ENCODE measurements at places on chromosomes 7 and 10.
A peak's percentile ranks its signal among the peaks of the same experiment; 100 is the strongest.

GRCh38 chr7:27100694-27101170 lies 1.8 kb downstream of the HOXA2 start:
- H3K4me1 ChIP-seq = no peaks in the 10 kb centered on the region
- H3K36me3 ChIP-seq = no peaks in the 10 kb centered on the region
- no peak overlapping the region for H3K4me3 ChIP-seq
- no peak overlapping the region for H3K27ac ChIP-seq
- DNase-seq = no peak
- H3K27me3 ChIP-seq = peaks cover 100% of the 10 kb centered on the region

DNA sequence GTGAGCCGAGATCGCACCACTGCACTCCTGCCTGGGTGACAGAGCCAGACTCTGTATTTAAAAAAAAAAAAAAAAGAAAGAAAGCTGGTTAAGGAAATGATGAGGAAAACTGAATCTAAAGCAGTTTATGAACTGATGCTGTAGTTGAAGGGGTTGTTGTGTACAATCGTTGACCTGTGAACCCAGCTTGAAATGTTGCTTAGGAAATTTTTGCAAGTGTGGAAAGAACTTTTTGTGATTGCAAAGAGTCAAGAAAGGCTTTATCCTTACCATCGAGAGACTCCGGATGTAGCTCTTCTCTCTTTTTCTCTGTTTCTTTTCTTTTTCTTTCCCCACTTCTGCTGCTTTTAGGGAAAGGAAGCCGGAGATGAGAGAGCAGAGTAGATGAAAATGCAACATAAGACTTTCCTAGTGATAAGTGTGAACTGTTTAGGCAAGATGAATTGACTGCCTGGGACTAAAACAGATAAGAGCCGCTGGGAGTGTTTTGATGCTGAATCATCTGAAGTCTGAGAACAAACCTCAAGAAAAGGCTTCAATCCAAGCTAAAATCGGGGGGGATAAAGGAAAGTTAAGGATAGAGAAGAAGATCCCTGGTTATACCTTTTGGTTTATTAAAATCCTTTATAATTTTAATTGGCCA lies 69.0 kb downstream of the TAF3 start:
- no peaks in the 10 kb centered on the region for H3K36me3 ChIP-seq
- no peaks in the 10 kb centered on the region for H3K27me3 ChIP-seq
- H3K27ac ChIP-seq = no peak overlapping the region
- no peak overlapping the region for H3K4me3 ChIP-seq
- peak; percentile 67 for DNase-seq

- H3K4me3 ChIP-seq = no peak overlapping the region
- H3K27ac ChIP-seq = no peak overlapping the region
- peaks cover 3% of the 10 kb centered on the region for H3K36me3 ChIP-seq
- DNase-seq = no peak
- H3K4me1 ChIP-seq = peaks cover 4% of the 10 kb centered on the region
- H3K27me3 ChIP-seq = no peaks in the 10 kb centered on the region
Observed at GRCh38 chr10:11218395-11218794, 200.7 kb downstream of the CELF2 start.

- no peak overlapping the region for H3K4me3 ChIP-seq
- H3K4me1 ChIP-seq = peaks cover 9% of the 10 kb centered on the region
- H3K36me3 ChIP-seq = no peaks in the 10 kb centered on the region
- H3K27ac ChIP-seq = no peak overlapping the region
- H3K27me3 ChIP-seq = no peaks in the 10 kb centered on the region
- DNase-seq = no peak
Observed at GRCh38 chr7:51027106-51027934, 244.6 kb upstream of the GRB10 start.

- H3K27me3 ChIP-seq = no peaks in the 10 kb centered on the region
- H3K4me1 ChIP-seq = peaks cover 38% of the 10 kb centered on the region
- DNase-seq = no peak
- H3K27ac ChIP-seq = no peak overlapping the region
Observed at GRCh38 chr10:103783681-103784080, 71.7 kb downstream of the SH3PXD2A start.

GRCh38 chr10:58653139-58653538 lies 140.5 kb downstream of the BICC1 start:
- peak; percentile 69 for DNase-seq
- no peak overlapping the region for H3K4me3 ChIP-seq
- H3K27ac ChIP-seq = no peak overlapping the region
- no peaks in the 10 kb centered on the region for H3K27me3 ChIP-seq

- peaks cover 5% of the 10 kb centered on the region for H3K4me1 ChIP-seq
- H3K4me3 ChIP-seq = no peak overlapping the region
- no peak overlapping the region for H3K27ac ChIP-seq
- no peaks in the 10 kb centered on the region for H3K36me3 ChIP-seq
Observed at GRCh38 chr10:131653140-131653539, 247.7 kb upstream of the PPP2R2D start.

- no peak for DNase-seq
- no peaks in the 10 kb centered on the region for H3K27me3 ChIP-seq
- H3K27ac ChIP-seq = no peak overlapping the region
- H3K4me3 ChIP-seq = no peak overlapping the region
- no peaks in the 10 kb centered on the region for H3K4me1 ChIP-seq
- no peaks in the 10 kb centered on the region for H3K36me3 ChIP-seq
Observed at GRCh38 chr7:142528608-142529408, 220.5 kb upstream of the PRSS1 start.

DNA sequence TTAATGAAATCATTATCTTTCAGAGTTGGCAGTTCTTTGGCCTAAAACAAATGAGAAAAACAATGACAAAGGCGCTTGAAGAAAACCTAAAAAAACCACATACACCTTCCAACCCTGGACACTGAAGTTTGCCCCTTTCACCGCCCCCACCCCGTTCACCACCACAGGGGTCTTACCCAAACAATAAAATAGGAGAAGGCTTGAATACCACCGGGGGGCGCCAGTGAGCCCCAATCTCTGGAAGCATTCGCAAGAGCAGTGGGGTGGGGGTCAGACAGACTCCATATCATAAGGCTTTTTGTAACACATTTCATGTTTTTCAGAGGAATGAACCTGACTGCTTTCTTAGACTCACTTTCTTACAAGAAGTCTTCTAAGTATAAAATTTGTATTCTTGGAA lies 163.6 kb downstream of the PIP4K2A start:
- no peak overlapping the region for H3K27ac ChIP-seq
- H3K4me3 ChIP-seq = no peak overlapping the region
- H3K36me3 ChIP-seq = no peaks in the 10 kb centered on the region
- no peaks in the 10 kb centered on the region for H3K4me1 ChIP-seq

DNA sequence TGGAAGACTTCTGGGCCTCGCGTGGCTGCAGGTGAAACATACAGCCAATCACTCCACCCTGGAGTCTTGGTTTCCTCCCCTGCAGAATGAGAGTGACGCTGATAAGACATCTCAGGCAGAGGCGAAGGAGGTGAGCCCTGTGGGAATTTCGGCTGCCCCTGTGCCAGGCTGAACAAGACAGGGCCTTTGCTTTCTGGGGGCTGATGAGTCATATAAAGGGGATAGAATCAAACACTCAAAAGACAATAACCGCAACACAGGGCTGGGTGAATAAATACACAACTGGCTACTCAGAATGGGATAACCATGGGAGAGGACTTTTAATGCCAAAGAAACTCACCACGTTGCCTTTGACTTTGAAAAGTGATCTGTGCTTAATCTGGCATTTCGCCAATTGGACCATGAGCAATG lies 143.8 kb downstream of the KCNMA1 start:
- H3K27ac ChIP-seq = no peak overlapping the region
- DNase-seq = no peak
- H3K4me1 ChIP-seq = peaks cover 6% of the 10 kb centered on the region

GRCh38 chr10:77004917-77005564 lies 632.6 kb downstream of the KCNMA1 start:
- H3K36me3 ChIP-seq = no peaks in the 10 kb centered on the region
- no peak overlapping the region for H3K27ac ChIP-seq
- peak; percentile 73 for DNase-seq
- no peak overlapping the region for H3K4me3 ChIP-seq
- H3K27me3 ChIP-seq = no peaks in the 10 kb centered on the region

DNA sequence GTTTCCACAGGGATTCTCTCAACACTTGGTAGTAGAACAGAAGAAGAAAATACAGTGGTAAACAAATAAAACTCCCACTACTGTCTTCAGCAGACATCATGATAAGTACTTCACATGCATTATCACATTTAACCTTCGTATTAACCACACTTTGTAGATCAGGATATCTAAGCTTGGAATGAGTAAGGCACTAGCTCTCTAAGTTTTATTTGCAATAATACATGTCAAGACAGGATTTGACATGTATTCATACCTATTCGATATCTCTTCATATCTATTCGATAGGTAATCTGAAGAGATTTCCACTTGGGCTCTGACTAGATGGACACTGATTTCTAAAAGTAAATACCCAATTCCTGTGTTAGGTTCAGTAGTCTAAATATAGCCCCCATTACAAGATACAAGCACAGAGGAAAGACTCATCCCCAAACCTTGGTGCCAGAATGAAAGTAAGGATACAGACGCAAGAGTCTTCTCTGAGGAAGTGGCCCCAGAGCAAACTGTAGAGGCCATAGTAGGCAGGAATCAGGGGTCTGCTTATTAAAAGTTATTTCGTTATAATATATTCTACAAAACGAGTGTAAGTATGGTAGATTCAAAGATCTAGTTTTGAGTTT lies 58.4 kb downstream of the FOXP2 start:
- no peak overlapping the region for H3K27ac ChIP-seq
- H3K4me3 ChIP-seq = no peak overlapping the region
- no peaks in the 10 kb centered on the region for H3K36me3 ChIP-seq
- no peak for DNase-seq

DNA sequence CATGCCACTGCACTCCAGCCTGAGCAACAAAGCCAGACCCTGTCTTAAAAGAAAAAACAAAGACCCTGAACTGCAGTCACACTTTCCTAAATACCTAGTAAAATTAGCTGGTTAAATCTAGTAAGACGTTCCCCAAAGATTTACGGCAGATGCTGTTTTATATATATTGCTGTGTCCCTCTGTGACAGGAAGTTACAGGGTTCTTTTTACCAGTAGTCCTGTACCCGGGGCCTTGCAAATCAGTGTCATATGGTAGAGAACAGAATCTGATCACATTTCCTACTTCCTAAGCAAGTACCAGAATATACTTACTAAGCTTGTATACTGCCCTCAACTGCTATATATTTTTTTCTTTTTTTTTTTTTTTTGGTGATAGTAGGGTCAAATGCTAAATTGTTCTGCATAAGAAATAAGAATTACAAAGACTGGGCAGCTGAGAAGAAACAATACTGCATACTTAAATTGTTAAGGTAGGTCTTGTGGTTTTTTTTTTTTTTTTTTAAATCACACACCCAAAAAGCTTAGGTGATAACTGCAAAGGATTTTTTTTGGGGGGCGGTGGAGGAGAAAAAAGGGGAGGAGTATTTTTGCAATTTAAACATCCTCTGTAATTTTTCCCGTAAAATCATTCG lies 27.3 kb upstream of the KMT2E start:
- no peak overlapping the region for H3K4me3 ChIP-seq
- H3K4me1 ChIP-seq = peaks cover 34% of the 10 kb centered on the region

GRCh38 chr10:119233123-119233820 lies 25.9 kb downstream of the GRK5 start:
- H3K4me3 ChIP-seq = no peak overlapping the region
- H3K4me1 ChIP-seq = peaks cover 19% of the 10 kb centered on the region
- DNase-seq = no peak

DNA sequence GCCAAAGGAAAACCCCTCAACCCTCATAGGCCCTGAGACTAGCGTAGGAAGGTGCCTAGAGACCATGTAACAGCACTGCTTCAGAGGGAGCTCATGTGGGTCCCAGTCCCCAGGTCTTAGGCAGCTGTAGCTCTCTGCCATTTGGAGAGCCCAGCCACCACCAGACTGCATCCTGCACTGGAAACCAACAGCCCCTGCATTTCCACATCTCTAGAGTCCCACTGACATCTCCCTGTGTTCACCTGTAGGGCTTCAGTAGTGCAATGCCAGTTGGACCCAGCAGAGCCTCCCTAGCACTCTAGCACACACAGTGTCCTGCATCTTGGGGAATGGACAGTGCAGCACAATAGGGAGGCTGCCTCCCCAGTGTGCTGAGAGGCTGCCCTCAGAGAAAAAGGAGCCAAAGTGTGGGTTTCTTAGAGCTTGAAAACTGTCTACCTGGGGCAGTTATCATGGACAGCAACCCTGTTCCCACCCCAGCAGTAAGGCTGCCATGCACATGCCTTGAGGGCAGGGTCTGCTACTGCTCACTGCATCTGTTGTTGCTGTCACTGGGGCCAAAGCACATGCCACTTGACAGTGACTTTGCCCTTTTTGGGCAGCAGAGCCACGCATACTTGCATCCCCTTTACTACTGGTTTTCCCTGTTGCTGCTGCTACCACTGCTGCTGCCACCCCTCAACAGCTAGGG lies 46.7 kb upstream of the ANTXRL start:
- H3K4me1 ChIP-seq = no peaks in the 10 kb centered on the region
- no peak for DNase-seq
- H3K36me3 ChIP-seq = no peaks in the 10 kb centered on the region
- no peaks in the 10 kb centered on the region for H3K27me3 ChIP-seq

- H3K27ac ChIP-seq = no peak overlapping the region
- no peaks in the 10 kb centered on the region for H3K36me3 ChIP-seq
- no peak for DNase-seq
Observed at GRCh38 chr10:6995831-6996230, 415.0 kb downstream of the SFMBT2 start.

GRCh38 chr10:112973046-112973445 lies 23.0 kb downstream of the TCF7L2 start:
- no peaks in the 10 kb centered on the region for H3K27me3 ChIP-seq
- no peak for DNase-seq
- no peaks in the 10 kb centered on the region for H3K4me1 ChIP-seq

DNA sequence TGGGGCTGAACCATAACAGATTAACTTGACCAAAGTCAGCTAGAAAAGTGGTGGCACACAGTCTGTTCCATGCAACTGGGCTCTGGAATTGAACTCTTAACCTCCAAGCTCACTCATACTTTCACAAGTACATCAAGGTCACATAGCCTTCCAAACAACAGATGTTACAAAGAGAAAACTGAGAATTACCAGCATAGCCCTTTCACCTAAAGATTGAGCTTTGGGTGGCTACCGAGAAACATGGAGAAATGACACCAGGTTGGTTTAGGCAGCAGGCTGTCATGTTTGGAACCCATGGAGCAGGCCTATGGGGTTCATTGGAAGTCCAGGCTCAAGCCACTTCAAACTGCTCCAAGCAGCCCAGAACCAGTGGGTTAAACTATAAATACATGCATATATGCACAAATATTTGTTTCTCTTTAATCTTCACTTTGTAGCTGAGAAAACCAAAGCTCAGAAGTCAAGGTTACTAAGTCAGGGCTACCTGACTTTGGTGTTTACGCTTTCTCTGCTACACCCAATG lies 59.1 kb downstream of the MALSU1 start:
- no peaks in the 10 kb centered on the region for H3K27me3 ChIP-seq
- H3K27ac ChIP-seq = peak overlapping the region; percentile 70
- no peak for DNase-seq
- H3K36me3 ChIP-seq = no peaks in the 10 kb centered on the region

GRCh38 chr10:106815427-106816043 lies 349.0 kb downstream of the SORCS1 start:
- no peaks in the 10 kb centered on the region for H3K4me1 ChIP-seq
- no peak for DNase-seq
- no peak overlapping the region for H3K27ac ChIP-seq
- no peaks in the 10 kb centered on the region for H3K36me3 ChIP-seq
- H3K4me3 ChIP-seq = no peak overlapping the region

GRCh38 chr7:26398427-26398755 lies 106.7 kb downstream of the SNX10 start:
- H3K4me1 ChIP-seq = peaks cover 6% of the 10 kb centered on the region
- DNase-seq = peak; percentile 68
- peak overlapping the region; percentile 50 for H3K4me3 ChIP-seq
- H3K27me3 ChIP-seq = no peaks in the 10 kb centered on the region
- peak overlapping the region; percentile 31 for H3K27ac ChIP-seq
